Right atrium auricular region (tissue), 2 donors: ENCODE measurements at places on chromosomes 7 and 10. TPM values are rescaled to one million over a fixed set of nuclear protein-coding genes. Genes with fewer than 3 reads are reported as not detected.

DNA sequence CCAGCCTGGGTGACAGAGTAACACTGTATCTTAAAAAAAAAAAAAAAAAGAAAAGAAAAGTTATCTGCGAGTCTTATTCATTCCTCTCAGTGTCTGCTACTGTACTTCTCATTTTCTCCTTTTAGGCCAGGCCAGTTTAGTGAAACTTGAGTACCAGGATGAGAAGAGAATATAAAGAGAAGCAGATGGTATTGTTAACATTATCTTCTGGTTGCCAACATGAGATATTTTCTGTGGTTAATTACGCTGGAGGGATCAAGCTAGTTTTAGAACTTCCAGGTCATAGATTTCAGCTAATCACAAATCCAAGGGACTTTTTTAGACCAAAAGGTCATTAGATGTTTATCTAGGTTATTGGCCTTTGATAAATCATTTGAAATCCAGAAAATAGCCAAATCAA lies 252.6 kb upstream of the SMIM30 start:
- no peaks in the 10 kb centered on the region for H3K4me1 ChIP-seq
- no peak for DNase-seq
- no peaks in the 10 kb centered on the region for H3K36me3 ChIP-seq
- H3K27me3 ChIP-seq: no peaks in the 10 kb centered on the region
- no peak overlapping the region for H3K27ac ChIP-seq
- no peak overlapping the region for H3K4me3 ChIP-seq

- no peak overlapping the region for H3K4me3 ChIP-seq
- no peaks in the 10 kb centered on the region for H3K4me1 ChIP-seq
- H3K27ac ChIP-seq: no peak overlapping the region
These were observed 38.7 kb upstream of the NRBF2 start for GRCh38 chr10:63094405-63094804.

DNA sequence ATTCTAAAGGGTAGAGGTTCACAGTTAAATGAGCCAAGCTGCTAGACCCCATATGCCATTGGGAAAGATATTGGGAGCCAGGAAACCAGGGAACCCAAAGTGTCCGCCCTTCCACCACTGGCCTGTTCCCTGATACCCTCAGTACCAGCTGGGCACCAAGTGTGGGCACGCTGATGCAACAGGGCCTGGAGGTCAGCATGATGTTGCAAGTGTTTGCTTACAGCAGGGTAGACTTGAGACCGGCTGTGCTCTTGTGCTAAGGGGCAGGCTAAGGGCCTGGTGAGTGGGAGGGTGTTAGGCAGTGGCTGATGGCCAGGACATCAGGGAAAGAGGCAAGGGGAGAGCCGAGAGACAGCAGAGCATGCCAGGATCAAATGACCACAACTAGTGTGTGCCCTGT lies 21.0 kb upstream of the MYL7 start:
- peaks cover 12% of the 10 kb centered on the region for H3K4me1 ChIP-seq
- H3K4me3 ChIP-seq: no peak overlapping the region
- no peaks in the 10 kb centered on the region for H3K27me3 ChIP-seq
- H3K36me3 ChIP-seq: no peaks in the 10 kb centered on the region

Gene MPP7
- total RNA-seq: 7.6 TPM

GRCh38 chr7:16801111-16801542 lies 3.7 kb downstream of the AGR2 start:
- H3K27me3 ChIP-seq: no peaks in the 10 kb centered on the region
- H3K36me3 ChIP-seq: no peaks in the 10 kb centered on the region
- H3K4me3 ChIP-seq: no peak overlapping the region
- no peak for DNase-seq
